ELR (cell line): ENCODE measurements at places on chromosomes 11 and 22.
A peak's percentile ranks its signal among the peaks of the same experiment; 100 is the strongest.

GRCh38 chr11:57214494-57214893 is 22.6 kb downstream of the APLNR start:
- DNase-seq: peak; percentile 68

GRCh38 chr11:20522536-20522935 is 76.9 kb upstream of the SLC6A5 start:
- no peak for DNase-seq

DNA sequence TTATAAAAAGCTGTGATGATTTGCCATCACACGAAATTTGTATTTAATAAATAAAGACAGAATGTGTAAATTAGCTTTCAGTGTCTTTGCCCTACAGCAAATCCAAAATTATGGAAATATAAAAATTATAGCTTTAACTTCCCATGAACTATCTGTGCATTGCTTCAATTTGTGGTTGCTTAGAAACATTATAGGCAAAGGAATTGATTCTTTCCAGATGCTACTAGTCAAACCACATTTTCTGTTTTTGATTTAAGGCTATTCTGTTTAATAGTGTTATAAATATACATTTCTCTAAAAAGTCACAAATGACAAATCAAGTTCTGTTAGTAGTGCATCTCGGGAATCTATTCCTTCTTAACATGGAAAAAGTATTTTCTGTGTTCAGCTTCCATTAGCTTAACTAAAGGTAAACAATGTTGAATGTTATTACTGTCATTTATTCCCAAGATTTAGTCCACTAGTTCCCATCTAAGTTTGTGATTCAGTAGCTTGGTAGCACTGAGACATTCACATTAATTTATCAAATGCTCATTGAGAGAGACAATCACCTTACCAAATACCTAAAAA is 1086.3 kb upstream of the CCDC90B start:
- DNase-seq: no peak

- DNase-seq: peak; percentile 83
These were observed 121.5 kb downstream of the CCDC34 start for GRCh38 chr11:27241311-27242122.

- DNase-seq: peak; percentile 37
These were observed 56.1 kb downstream of the PRMT3 start for GRCh38 chr11:20443596-20443995.

DNA sequence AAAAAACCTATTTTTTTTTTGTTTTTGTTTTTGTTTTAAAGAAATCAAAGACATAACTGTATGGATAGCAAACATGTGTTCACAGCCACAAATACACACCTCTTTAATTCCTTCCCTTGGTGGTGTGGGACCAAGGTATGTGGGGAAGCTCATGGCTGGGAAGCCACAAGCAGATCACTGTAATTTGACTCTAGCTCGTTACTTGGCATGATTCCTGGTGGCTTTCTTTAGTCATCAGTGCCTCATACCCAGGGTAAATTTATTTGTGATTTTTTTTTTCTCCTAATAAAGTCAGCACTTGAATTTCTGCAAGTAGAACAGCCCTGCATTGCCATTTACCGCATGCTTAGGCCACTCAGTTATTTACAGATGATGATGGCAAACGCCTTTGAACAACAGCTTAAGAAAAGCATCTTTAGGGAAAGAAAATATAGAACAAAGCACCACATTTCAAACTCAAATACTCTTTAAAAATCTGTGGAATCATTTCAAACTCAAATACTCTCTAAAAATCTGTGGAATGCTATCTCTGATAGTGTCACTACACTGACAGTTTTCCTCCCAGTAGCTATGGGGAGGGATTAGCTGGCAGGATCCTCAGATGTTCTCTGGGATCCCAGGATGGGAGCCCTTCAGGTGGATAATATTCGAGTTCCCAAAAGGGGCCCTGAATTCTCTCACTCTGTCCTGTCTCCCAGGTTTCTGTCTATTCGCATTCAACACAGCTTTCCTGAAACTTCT is 687.2 kb downstream of the OPCML start:
- DNase-seq: peak; percentile 92

DNA sequence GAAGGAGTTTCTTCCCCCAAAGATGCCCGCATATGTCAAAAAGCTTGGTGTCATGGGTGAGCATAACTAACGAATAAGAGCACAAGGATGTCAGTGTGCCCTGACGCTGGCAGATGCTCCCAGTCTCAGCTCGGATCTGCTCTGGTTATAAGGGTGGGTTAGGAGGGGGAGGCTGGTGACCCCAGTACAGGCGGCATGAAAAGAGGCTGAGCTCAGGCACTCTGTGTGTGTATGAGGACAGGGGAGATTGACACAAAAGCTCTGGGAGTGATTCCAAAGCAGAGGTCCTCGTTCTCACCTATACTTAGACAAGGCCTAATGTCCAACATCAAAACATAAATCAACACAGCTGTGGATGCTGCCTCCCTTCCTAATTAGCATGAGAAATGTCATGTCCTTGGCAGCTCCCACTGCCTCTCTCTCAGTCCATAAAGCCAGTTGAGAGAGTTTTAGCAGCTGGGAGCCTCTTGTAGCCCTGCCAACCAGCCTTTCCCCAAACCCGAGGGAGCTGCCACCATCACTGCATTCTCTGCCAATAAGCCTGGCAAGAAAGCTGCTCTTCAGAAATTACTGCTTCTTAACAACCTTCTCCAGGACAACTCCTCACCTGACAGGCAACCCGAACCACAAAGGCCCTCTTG is 59.8 kb downstream of the SC5D start:
- no peak for DNase-seq

- DNase-seq: no peak
These were observed 90.2 kb downstream of the CCDC73 start for GRCh38 chr11:32704261-32704660.

- DNase-seq: no peak
These were observed 7.6 kb downstream of the PARVG start for GRCh38 chr22:44188316-44188715.
